ENCODE measurements at places on chromosomes 6 and 20.

DNA sequence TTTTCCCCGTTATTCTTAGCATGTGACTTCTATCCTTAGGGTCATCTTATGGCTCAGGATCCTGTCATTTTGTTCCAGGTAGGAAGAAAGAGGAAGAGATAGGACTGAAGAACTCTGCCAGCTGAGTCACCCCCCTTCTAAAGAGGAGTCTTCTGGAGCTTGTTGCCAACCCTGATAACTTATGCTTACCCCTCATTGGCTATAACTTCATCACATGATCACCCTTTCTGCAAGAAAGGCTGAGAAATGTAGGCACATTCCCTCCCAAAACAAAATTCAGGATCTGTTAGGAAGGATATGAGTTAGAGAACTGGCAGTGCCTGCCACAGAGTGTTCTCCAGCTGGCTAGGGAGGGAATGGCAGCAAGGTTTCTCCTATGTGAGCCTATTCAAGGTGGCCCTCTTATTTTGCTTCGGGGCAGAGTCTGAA, 35.6 kb downstream of the ARFGEF2 start:
- DNase-seq = no peak

DNA sequence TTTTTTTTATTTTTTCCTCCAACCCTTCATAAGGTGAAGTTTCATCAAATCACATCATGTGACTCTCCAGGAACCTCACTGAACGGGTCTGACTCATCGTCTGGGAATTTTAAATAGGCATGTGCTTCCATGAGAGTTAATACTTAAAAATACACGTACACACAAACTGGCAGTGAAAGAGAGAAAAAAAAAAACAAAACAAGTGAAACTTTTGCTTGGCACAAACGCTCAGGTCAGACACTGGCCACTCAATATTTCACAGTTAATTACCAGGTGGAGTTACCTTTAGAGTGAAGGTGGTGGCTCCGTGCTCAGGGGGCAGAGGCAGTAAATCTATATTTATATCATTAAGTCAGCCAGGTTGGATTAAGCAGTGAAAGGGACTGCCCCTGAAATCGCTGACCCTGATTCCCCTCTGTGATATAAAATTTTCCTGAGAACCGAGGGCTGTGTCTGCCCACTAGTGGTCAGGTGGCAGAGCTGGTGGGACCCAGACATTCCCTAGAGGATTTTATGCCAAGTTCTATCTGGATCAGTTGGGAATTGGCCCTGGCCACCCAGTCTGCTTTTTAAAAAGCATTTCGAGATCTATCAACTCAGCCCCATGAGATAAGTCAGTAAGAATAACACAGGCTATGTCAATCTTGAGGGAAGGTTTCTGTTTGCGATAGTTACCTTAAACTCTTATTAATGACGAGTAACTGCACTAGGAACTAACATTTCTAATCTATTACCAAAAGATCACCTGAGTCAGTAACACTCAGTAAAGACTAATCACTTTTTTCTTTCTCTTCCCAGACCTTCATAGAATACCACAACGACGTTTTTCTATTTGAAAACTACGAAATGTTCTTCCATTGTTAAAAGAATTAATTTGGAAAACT, 259.1 kb downstream of the HDGFL1 start:
- no peak for DNase-seq

DNA sequence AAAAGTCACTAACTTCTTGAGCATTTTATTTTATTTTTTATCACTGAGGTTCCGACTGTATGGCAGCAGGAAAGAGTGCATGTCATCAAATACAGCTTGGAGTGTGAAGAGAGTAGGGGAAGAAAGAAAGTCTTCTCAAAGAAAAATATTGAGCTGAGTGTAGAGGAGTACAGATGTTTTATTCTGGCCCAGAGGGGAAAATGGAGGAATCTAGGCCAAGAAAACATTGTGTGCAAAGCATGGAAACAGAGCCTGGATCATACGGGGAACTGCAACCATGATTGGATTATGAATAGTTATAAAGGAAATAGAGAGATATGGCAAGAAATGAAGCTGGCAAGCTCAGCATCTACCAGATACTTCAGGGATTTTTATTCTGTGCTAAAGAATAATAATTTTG, 104.2 kb upstream of the SCGN start:
- DNase-seq = no peak

DNA sequence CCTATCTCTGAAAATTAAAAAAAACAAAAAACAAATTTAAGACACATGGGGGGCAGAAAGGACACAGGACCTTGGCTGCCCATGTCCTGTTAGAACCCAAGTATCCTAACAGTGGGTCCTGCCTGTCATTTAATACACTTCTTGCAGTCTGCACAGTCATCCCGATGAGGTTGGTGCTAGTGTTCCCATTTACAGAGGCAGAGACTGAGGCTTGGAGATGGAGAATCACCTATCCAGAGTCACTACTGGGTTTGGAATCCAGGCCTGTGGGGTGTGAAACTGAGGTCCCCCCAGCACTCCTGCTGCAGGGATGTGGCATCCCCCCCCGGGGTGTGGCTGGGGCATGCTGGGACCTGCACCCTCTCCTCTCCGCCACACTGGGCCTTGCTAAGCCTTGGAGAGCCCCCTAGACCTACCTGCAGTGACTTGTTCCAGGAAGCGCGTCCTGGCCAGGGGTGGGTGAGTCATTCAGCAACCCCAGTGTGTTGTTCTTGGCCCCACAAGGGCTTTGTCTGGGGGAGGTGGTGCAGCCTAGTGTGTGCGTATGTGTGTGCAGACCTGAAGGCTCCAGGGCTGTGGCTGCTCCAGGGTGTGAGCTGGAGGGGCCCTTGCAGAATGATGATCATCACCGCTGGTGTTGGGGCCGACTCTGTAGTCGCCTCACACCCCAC, 49.7 kb downstream of the BCAS4 start:
- peak; percentile 35 for DNase-seq

DNA sequence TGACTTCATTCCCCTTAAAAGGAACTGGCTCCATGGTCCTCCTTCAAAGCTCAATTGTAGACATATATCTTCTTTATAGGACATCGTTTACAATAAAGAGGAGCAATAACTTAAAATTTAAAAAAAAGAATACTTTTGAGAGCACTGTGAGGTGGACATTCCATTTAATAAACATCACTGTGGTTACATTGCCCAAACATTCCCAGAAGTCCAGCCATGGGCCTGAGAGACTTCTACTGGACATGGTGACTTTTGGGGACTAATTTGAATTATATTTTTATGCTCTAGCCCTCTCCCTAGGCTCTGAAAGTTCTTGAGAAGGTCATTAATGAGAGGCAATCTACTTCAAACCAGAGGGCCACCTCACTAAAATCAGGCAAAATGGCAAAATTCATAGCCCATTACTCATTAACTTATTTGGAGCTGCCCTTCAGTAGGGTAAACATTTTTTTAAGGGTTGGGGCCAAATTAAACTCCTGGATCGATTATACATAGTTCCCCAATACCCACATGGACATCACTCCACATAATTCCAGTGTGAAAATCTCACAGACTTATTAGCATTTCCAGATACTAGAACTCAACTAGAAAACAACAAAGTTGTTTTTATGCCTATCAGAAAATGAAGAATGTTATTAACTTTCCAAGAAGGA, 17.1 kb downstream of the ISM1 start:
- no peak for DNase-seq
